ENCODE measurements at places on chromosomes 3 and 15.
A peak's percentile ranks its signal among the peaks of the same experiment; 100 is the strongest.

- no peak for DNase-seq
Observed at GRCh38 chr3:59310736-59311135, 260.9 kb upstream of the CFAP20DC start.

DNA sequence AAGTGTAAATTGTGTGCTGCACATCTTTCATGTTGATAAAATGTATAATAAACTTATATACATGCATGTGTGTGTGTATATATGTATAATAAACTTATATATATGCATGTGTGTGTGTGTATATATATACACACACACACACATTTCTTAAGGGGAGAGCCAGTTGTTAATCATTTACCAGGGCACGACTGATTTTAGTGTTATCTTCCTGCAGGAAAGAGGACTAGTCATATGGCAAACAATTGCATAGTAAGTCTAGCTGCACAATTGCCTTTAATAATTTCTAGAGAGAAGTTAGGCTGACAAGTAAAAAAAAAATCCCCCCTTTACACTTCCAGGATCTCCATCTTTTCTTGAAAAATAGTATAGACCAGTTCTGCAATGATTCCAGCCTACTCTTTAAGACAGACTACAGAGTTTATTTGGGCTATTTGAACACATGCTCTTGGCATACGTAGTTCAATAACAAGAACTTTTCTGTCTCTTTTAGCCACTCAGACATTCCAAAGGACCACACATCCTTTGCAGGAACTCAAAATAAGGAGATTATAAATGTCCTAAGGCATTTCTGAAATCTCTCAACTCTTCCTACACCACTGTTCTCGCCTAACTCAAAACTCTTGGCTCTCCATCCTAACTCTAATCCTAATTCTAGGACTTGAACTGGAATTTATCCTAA is 163.6 kb upstream of the SETMAR start:
- no peak for DNase-seq

DNA sequence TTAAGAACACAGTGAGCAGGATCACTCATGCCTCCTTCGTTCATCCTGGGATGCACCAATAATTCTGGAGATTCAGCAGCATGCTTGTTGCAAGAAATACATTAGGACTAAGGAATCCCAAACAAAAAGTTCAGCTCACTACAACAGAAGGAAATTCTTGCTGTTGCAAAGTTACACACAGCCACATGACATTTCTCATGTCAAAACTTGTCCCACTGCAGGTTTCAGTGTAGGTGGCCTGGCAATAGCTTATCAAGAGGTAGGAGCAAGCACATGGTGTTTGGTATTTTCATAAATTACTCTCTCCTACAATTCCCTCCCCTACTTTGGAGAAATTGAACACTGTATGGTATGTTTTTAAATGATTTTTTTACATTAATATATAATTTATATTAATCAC is 399.6 kb upstream of the EPHA3 start:
- DNase-seq: no peak

DNA sequence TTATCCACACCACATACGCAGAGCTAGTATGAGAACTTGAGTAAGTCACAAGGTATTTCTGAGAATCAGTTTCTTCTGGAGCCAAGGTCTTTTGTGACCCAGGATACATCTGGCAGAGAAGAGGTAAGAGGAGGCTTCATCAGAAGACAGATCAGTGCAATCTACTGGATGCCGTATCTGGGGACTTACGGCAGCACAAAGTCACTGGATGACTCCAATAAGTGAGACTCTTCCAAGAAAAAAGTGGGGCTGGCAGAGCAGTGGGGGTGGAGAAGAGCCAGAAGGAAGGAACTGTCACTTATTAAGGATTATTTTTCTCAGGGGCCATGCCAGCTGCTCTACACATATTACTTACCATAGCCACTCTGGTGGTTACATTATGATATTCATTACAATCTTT is 31.6 kb upstream of the UBXN7 start:
- DNase-seq: no peak

GRCh38 chr3:197499427-197499826 is 56.3 kb downstream of the BDH1 start:
- DNase-seq: no peak

- DNase-seq: peak; percentile 88
Observed at GRCh38 chr3:39065197-39065596, 13.4 kb downstream of the WDR48 start.

- DNase-seq: no peak
Observed at GRCh38 chr3:45719655-45720487, 30.7 kb downstream of the SACM1L start.

DNA sequence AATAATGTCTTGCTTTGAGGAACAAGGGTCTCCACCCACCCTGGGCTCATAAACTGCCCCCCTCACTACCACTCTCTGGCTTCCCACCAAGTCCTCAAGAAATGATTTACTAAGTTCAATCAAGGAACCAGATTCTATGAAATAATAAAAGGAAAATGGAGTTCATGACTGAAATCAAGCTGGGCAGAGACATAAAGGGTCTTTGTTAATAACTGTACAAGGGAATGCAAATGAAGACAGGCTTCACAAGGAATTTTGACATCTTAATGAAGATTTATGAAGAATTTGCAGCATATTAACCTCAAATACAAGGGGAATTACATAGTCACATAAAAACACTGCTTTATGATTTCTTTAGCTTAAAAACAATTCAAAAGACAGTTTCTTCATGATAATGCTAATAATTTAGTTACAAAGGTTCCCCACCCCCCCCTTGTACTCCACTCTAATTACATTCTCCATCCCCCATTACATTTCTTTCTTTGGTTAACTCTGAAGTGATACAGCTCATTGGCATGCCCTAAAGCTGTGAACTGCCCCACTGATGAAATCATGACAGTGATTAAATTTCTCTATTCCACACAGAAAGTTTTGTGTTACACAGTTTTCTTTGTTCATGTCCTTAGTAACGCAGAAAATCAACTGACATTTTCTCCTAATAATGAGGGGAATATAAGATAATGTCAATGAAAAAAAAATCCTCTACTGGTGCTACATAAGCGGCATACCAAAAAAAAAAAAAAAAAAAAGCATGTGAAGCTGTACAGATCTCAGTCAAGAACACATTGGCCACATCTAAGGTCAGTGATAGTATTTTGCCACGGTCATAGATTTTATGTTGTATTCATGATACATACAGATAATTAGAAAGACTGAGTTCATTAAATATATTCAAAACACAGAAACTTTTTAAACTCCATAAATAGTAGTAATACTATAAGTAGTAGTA is 54.4 kb downstream of the WWTR1 start:
- DNase-seq: no peak

DNA sequence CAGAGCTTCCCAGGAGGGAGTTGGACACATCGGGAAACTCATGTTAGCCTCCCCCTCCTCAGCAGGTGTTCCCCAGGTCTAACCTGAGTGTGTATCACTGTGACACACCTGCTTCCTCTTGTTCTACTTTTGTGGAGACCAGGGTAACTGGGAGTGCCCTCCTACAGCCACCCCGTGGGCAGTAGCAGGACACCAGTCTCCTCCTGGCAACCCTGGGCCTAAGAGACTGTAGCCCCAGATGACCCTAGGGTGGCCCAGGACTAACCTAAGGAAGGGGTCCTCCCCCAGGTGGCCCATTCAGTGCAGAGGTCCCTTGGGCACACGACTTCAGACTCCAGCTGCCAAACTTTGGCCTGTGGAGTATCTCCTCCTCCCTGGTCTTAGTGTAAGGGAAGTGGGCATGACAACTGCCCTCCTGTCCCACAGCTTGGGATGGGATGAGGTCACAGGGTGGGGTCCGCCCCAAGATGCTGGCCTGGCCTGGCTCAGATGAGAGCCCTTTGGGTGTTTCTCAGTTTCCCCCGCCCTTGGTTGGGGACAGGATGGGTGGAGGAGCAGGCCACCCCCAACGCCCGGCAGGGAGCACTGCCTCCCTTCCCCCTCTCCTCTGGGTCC is 4.8 kb downstream of the CSK start:
- peak; percentile 60 for DNase-seq

GRCh38 chr3:152258448-152259393 is 10.0 kb upstream of the MBNL1 start:
- DNase-seq: peak; percentile 75
